ENCODE measurements at places on chromosomes 2 and 18.

GRCh38 chr2:225103737-225104141, 61.5 kb upstream of the DOCK10 start:
- DNase-seq: no peak

- DNase-seq: no peak
Observed at GRCh38 chr18:23341383-23341782, 111.7 kb upstream of the RIOK3 start.

GRCh38 chr2:240455272-240455646, 19.8 kb downstream of the GPC1 start:
- DNase-seq: no peak

GRCh38 chr2:169131587-169132512, 62.5 kb downstream of the DHRS9 start:
- DNase-seq: no peak

DNA sequence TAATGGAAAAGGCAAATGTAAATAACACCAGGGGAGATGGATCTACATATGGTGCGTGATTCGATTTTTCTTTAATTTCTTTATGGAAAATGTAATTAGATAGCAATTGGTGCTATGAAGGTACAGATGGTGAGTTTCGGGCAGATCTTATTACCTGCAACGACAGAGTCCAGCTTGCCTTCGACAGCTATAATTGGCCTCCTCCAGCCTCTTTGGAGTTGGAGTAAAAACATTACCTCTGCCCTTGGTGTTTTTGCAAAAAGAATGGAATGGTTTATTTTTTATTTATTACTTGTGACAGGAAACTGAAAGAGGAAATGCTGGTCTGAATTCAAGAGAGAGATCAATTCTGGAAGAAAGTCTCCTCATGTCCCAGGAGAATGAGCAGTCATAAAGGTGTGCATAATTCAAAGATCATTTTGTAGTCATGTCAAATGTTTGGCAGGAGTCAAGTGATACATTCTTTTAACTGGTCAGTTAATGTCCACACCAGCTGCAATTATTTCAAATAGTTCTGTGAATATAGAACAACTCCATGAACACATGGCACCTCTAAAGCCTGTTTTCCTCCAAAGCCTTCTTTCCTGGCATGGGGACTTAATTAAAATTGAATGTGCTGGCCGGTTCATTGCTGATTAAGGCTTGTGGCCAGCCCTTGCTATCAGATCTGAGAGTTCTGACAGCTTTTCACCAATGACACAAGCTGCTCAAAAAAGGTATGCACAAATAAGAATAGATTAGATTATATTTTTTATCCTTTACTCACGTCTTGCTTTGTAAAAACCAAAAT, 46.9 kb upstream of the KCNH7 start:
- DNase-seq: no peak

DNA sequence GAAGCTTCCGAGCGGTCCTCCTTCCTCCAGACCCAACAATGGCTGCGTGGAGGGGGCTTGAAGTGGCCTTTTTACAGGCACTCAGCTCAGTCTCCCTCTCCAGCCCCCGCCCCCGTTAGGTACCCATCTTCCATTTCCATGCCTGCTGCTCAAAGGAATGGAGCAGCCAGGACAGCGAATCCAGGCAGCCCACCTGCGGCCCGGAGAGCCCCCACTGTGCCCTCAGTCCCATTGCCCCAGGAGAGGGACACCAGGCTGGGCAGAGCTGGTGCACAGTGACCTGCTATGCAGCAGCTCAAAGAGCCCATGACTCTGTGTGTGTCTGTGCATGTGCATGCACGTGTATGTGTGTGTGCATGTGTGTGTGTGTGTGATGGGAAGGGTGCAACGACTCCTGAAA, 10.6 kb upstream of the POMC start:
- DNase-seq: no peak

GRCh38 chr2:158505448-158505934, 48.7 kb downstream of the PKP4 start:
- no peak for DNase-seq

DNA sequence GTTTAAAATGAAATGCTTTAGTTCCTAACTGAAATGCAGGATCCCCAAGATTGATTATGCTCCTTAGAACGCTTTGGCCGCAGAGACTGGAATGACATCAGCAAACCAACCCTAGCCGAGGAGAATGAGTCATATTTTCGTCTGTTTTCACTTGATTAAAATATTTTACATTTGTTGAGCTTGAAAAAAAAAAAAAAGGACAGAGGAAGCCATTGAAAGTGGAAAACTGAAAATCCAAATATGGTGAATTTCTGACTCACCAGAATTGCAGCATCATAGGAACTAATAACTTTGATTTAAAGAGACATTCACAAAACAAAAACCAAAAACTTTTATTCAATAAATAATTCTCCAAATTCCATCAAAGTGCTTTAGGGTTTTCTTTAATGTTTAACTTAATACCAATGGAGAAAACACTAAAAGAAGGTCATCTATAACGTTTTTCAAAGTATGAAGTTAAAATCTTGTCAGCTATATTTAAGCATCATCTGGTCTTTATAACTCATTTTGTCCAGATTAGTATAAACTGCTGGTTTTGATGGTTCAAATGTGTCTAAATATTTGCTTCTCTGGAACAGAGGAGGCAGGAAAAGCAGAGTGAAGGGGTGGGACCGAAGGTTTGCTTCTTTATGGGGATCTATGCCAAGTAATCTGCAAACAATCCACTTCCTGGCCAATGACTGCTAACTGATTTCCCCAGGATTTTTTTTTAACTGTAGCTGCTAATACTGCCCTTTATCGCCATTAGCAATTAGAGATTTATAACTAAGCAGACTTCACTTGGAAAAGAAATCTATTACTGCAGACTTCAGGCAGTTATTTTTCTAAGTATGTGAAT, 30.9 kb upstream of the COL5A2 start:
- peak; percentile 26 for DNase-seq

- no peak for DNase-seq
Observed at GRCh38 chr2:19722531-19722971, 179.2 kb downstream of the TTC32 start.

DNA sequence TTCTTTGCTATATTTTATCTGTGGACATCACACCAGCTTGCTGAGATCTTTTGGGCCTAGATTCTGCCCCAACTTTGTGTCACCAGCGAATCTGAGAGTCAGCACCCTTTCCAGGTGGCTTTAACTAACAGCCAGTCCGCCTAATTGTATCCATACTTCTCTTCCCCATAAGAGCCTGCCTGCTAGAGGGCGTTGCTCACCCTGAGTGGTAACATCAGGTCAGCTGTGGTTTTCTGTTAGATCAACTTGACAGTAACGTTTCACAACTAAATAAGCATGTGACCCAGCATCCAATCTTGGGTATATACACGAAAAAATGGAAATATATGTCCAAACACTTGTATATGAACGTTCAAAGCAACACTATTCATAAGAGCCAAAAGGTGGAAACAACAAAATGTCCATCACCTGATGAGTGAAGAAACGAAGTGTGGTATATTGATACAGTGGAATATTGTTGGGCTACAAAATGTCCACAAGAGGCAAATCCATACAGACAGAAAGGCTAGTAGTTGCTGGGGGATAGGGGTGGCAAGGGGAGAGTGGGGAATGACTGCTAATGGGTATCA, 24.9 kb downstream of the EFHD1 start:
- DNase-seq: no peak

DNA sequence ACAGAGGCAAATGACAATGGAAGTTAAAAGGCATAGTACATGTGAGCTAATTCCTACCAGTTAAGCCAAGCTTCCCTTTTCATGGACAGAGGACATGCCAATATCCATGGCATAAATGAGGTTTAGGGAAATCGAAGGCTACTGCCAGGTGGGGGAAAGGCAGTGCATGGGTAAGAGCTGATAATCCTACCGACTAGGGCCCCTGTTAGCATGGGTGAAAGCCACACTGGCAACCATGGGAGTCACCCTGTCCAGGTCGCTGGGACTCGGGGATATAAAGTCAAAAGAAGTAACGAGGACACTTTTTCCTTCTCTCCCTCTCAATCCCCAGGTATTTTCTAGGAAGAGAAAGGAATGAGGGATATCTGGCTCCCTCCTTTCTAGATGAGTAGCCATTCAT, 83.7 kb upstream of the CDH19 start:
- DNase-seq: no peak

GRCh38 chr2:152099367-152100050, 665 bp upstream of the CACNB4 start:
- peak; percentile 17 for DNase-seq

DNA sequence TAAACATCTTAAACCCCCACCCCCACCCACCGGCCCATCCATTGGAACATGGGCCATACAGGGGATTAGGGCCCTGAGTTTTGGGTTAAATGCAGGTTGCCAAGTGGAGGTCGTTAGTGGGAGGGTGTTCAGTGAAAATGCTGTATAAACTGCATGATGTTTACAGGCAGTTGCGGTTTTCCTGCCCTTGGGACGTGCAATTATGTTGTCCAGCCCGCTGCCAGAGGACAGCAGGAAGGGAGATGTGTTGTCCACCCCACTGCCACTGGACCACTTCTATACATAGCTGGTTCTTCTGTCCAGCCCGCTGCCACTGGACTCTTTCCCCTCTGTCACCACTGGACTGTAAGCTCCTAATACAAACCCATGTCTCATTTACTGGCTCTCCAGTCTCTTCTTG, 2.7 kb upstream of the LAPTM4A start:
- no peak for DNase-seq

DNA sequence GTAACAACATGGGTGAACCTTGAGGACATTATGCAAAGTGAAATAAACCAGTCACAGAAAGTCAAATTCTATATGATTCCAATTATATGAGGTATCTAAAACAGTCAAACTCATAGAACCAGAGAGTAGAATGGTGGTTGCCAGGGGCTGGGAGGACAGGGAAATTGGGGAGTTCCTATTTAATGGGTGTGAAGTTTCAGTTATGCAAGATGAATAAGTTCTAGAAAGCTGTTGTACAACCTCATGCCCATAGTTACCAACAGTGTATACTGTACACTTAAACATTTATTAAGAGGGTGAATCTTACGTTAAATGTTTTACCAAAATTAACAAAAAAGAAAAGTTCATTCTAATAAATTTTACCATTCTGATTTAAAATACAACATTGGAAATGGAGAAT, 92.7 kb upstream of the WDSUB1 start:
- no peak for DNase-seq

DNA sequence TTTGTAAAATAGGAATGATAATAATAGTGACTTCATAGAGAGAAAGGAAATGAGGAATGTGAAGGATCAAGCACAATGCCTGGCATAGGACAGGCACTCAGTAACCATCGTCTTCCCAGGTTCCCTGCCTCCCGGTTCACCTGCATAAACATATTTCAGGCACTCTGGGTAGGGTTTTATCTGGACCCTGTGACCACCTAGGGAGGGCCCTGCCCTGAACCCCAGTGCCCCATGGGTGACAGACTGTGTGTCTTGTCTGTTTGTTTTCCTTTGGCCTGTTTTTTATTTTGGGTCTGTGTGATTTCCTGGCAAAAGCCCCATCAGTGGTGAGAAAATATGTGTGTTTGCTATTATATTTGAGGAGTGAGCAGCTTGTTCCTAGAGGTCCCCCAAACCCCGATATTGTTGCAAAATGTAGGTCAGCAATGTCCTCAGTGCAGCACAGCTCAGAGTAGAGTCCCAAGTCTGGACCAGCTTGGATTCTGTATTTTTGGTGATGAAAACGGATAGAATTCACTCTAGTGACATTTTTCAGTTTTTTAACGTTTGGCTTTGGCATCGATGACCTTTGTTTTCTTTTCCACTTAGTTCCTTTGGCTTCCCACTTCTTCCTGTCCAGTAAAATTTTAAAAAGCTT, 9.6 kb upstream of the NT5C1B start:
- DNase-seq: no peak

DNA sequence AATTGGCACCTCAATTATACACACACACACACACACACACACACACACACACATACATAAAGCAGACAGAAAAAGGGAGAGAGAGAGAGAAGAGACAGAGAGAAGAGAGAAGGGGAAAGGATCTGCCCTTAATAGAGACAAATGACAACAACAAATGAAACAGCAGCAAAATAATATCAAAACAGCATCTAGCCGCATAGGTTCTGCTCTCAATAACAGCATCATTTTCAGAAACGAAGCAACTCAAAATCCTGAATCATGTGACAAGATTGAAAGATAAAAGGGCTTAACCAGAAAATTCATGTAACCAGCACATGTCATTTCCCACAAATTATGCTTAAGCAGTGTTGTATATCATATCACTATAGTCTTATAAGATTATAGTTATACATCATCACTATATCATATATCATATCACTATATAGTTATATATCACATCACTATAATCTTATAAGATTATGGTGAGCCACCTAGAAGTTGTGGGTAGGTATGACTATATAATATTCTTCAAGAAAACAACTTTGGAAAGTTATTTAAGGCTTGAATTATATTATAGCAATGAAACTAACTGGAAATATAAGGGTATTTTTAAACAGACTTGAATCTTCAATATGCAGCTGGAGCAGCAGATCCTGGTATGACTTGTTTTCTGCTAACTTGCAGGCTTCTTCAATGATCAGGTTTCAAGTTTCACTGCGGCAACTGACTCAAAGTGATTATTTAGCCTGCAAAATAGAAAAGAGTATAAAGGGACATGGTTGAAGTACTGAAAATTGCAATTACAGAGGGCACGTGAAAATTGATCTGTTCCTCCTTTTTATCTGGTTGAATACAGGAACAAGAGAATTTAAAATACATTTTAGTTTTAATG, 16.1 kb upstream of the VPS54 start:
- no peak for DNase-seq

- peak; percentile 48 for DNase-seq
Observed at GRCh38 chr2:8522687-8523086, 159.2 kb upstream of the ID2 start.

DNA sequence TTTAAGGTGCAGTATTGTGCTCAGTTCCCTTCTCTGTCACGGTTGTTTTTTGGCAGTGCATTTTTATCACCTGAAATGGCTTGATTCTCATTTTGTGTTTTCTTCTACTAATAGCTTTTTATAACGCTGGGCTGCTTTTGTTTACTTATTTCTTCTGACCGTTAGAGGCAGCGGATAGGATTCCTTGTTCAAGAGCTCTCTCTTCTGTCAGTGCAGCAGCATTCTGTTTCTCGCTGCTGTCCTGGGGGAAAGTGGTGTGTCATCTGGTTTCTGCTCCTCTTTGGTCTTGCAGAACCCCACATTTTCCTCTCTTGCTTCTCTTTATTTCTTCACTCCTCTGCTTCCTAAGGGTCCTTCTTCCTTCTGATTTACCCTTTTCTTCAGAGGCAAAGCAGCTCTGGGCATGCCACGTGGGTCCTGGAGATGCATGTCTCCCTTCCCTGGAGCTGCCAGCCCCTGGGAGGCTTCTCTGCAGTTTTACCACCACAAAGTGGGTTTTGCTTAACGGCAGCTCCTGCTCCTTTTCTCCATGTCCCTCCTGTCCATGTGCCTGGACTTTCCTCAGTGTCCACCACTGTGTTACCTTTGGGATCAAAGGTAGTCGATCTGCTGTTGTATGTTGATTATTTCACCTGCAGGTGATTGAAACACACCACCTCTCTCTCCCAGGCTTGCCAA, 47.3 kb upstream of the SNTG2 start:
- no peak for DNase-seq

- no peak for DNase-seq
Observed at GRCh38 chr2:200708943-200709342, 102.8 kb upstream of the BZW1 start.

Data from colonic mucosa (tissue), 4 donors.